ENCODE measurements at places on chromosomes 6 and 20.
A peak's percentile ranks its signal among the peaks of the same experiment; 100 is the strongest.

DNA sequence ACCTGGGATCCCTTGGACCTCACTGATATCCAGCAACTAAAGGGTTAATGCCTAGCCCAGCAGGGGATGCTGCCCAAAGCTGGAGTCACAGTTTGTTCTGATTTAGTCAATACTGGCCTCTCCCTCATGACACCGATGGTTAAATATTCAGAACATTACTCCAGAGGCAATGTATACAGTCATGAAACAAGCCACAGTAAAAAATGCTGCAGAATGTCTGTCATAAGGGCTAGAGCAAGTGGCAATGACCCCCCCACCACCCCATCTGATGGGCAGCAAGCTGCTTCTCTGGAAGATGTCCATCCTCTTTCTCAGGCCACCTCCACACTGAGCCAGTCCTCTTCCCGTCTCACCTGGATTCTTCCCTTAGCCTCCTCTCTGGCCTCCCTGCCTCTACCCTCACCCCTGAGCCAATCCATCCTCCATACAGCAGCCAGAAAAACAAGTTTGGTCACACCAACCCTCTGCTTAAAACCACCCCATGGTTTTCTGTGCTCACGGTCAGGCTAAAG is 99.0 kb upstream of the KCNG1 start:
- no peak for DNase-seq

GRCh38 chr20:59320854-59321647 is 20.6 kb downstream of the EDN3 start:
- no peak for DNase-seq

GRCh38 chr6:126546541-126547120 is 206.7 kb downstream of the CENPW start:
- no peak for DNase-seq

DNA sequence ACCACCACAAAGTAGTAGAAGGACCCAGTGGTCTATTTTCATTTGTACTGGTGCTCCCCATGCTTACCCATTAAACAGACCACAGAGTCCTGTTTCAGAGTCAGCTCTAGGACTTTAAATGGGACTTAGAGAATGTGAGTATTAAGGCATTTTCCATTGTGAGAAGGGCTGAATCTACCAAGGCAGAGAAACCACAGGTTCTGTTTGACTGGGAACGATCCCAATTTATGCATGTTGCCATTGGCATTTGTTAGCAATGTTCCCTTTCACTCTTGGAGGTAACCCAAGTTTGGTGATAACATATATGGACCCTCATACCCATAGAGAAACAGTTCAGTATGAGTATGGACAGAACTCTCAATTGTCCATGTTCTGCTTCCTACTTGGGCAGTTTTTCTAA is 672.8 kb downstream of the KIF16B start:
- DNase-seq, result no peak

- no peak for DNase-seq
These were observed 179.7 kb downstream of the BCAS1 start for GRCh38 chr20:53890443-53891305.

- DNase-seq, result no peak
These were observed 26.1 kb downstream of the NCOA5 start for GRCh38 chr20:46063652-46064054.

DNA sequence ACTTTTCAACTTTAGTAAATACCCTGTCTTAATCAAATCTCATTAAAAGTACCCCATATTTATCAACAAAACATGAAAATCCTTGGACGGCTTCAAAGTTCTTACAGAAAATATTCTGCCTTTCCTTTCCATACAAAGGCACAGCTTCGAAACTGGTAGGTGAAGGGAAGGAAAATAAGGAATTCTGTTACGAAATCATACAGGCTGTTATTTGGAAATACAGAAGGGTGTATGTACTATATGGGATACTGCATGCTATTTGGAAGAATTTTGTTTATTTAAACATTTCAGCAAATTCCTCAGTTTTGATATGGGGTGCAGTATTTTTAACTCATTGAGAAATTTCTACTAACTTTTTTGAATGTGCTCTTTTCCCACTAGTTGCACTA is 138.4 kb upstream of the BTN3A2 start:
- DNase-seq, result no peak

- DNase-seq, result no peak
These were observed 117.3 kb downstream of the QRSL1 start for GRCh38 chr6:106746652-106747051.

- DNase-seq, result no peak
These were observed 381.6 kb downstream of the UTRN start for GRCh38 chr6:144666781-144667180.

DNA sequence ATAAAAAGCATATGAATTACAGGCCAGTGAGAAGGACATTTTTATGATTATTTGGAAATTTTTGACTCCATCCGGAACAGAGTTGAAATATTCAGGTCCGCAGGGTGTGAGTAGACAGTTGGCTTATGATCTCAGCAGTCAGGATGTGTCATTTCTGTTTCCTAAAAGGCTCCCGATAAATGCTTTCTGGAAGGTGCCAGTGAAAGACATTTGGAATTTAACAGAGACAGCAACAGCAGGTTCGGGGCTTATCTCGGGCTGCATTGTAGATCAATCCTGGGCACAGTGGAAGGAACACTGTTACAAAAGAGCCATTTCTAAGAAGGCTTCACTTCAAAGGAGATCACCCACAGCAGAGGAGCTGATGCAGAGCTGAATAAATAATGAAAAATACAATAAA is 934.4 kb downstream of the KIF16B start:
- DNase-seq, result no peak

- no peak for DNase-seq
These were observed 29.4 kb upstream of the KIF3B start for GRCh38 chr20:32248043-32248442.

DNA sequence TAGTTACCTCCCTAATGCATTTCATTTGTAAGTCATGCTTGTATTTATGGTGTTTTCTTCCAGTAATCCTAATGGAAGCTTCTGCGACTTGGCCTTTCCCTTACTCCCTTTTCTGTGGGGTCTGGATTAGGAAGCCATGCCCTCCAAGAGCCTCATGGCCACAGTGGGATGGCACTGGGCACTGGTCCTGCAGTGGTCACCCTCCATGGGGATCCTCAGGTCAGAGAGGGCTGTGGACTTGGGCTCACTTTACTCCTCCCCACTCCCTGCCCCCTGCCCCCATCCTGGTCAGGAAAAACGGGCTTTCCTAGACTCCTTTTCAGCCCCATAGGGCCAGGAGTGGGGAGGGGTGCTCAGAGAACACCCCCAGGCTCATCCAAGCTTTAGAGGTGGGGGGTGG is 49.9 kb downstream of the EBF4 start:
- no peak for DNase-seq

GRCh38 chr6:101683884-101684283 is 290.4 kb downstream of the GRIK2 start:
- DNase-seq, result no peak

- DNase-seq, result no peak
These were observed 82.6 kb downstream of the TTLL2 start for GRCh38 chr6:167407239-167408064.

- no peak for DNase-seq
These were observed 296.8 kb upstream of the RSPO3 start for GRCh38 chr6:126821706-126822105.

GRCh38 chr6:158815907-158816306 is 3.3 kb downstream of the EZR start:
- DNase-seq, result peak; percentile 42

DNA sequence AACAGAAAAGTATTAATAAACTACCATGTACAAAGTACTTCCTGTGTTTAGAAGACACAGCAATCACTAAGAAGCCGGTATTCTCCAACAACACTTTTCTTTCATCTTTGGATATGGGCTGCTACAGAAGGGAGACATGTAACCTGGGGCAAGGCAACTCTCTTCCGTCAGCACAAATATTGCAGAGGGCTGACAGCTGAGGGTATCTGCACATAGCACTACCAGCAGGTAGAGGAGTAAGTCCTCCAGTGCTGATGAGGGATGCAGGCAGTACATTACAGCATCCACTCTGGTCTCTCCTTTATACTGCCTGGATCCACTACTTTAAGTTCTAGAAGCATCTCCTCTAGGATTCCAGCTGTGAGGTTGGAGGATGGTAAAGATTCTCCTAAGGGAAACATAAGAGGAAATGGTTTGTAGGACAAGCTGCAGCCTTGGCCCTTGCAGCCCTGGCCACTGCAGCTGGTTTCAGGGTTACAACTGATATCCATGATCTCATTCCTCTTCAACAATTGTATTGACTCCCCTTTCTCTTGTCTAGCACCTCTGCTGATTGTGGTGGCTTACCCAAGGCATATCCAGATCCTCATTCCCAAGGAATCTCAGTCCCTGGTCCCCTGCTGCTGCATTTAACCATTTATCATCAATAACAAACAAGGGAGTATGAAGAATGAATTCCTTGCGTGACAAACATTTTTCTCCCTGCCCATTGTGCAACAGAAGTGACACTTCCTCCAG is 110.7 kb upstream of the ADGRF1 start:
- DNase-seq, result no peak

GRCh38 chr6:63261820-63262219 is 50.6 kb downstream of the FKBP1C start:
- DNase-seq, result no peak

DNA sequence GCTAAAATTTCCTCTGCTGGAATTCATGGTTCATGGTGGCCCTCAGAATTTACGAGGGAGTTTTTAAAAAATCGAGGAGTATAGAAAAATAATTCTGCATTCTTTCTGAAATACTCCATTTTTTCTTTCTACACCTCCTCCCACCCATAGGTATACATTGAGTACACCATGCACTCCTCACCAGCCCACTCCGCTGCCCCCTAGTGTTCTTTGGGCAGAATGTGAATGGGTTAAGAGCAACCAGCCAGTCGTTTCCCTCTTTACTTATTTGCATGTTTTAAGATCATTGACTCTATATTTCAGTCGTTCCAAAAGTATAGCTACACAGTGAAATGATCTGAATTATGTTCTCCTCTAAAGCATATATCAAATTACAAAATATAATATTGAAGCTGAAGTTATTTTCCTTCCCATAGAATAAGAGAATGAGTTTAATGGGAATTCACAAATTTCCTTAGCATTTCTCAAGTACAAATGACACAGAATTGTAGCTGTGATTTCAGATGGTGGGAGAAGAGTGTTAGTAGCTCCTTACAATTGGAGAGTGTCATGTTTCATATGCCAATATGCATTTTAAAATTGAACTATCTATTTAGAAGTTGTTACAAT is 977.7 kb upstream of the SLC35B3 start:
- no peak for DNase-seq

DNA sequence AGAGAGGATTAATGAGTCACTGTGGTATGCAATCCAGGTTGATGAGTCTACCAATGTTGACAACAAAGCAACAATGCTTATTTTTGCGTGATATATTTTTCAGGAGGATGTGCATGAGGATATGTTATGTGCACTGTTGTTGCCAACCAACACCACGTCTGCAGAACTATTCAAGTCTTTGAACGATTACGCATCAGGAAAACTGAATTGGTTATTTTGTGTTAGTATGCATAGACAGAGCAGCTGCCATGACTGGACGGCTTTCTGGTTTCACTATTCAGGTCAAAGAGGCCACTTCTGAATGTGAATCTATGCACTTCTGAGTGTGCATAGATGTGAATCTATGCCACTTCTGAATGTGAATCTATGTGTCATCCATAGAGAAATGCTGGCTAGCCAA is 134.0 kb upstream of the GRIK2 start:
- DNase-seq, result no peak

DNA sequence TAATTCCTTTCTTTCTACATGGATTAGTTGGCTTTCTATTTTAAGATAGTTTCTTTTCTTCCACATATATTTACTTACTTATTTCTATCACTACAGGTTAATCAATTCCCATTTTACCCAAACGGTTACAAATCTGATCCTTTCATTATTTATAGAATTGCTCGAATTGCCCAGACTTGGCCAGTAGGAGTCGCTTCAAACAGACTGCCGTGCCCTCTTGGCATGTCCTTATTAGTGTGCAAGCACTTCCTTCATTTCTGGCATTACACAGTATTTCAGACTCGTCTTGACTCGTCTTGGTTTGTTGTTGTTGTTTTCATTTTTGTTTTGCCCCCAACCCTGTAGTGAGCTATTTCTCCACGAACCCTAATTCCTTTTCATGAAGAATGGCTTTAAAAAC is 74.6 kb downstream of the SAMD3 start:
- peak; percentile 27 for DNase-seq

DNA sequence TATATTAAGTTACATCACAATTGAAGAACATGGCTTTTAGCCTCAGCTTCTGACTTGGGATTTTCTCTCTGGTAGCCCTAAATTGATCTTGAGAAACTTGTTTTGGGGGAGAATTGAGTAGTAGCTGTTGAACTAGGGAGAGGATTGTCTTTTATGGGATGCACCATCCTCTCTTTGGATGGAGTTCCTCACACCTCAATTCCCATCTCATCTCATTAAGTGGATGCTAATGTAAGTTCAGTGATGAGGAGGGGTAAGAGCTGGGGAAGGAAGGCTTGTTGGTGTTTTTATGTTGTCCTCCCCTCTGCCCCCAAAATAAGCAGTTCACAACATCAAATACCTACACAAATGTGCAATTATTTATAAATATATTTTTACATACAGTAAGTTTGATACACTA is 4.0 kb downstream of the GJA1 start:
- DNase-seq, result no peak

GRCh38 chr20:57270204-57270984 is 4.0 kb upstream of the BMP7 start:
- no peak for DNase-seq

- no peak for DNase-seq
These were observed 116.1 kb downstream of the PRND start for GRCh38 chr20:4837760-4838159.
